AG04449 (cell line): ENCODE measurements at places on chromosomes 6 and 20.

GRCh38 chr6:71481011-71481410 lies 192.4 kb downstream of the OGFRL1 start:
- no peak for DNase-seq

GRCh38 chr6:99270826-99271225 lies 78.6 kb downstream of the FAXC start:
- DNase-seq = no peak

DNA sequence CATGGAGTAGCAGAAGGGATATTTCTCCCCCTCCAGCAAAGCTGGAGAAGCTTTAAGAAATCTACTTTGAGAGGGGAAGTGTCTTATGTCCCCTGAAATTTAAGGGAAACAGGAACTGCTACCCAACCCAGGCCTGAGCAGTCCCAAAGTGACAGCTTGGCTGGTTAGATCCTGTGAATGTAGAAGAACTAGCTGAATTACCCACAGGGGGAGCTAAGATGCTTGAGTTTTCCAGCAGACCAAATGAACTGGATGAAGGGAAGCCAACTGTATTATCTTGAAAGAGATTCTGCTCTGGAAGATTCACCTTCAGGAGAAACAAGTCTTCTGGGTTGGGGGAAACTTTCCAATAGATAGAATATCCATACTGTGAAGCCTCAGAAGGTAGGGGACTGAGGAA lies 303.3 kb upstream of the MMS22L start:
- peak; percentile 17 for DNase-seq

GRCh38 chr20:63653041-63653973 lies at the start of gene STMN3:
Gene STMN3, minus strand, starts transcription at chr20:63653424. Its CDS starts 79 bp downstream, at chr20:63653345.
- peak; percentile 9 for DNase-seq

DNA sequence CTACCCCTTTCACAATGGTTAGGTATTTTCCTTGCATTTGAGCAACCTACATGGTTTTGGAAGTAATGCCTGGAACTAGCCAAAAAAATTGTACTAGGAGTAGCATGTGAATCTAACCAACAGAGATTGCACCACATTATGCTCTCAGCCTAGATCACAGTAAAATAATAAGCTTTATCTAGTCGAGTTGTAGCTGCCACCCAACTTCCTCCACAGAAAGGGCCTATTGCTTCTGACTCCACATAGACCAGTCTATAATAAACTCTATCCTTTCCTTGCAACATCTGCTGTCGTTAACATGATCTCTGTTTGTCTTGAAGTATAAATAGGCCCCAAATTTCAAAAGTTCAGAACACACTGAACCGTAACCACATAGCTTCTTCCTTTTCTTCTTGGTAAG lies 375.5 kb downstream of the PKHD1 start:
- DNase-seq = no peak

DNA sequence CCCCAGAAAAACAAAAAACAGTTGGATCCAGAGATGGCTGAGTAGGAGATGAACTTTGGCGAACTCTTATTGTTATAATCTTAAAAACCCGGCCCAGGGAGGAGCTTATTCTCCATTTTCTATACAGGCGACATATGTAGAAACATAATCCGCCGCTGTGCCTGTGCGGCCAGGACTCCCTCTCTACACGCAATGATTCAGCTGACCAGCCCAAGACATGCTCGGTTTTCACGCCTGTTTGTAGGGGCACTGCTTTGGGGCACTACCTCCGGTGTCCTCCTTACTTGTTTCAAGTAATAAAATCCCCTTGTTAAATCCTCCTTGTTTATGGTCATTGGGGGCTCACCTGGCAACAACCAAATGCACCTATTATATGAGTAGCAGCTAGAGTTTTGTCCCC lies 89.9 kb downstream of the SEL1L2 start:
- DNase-seq = no peak

DNA sequence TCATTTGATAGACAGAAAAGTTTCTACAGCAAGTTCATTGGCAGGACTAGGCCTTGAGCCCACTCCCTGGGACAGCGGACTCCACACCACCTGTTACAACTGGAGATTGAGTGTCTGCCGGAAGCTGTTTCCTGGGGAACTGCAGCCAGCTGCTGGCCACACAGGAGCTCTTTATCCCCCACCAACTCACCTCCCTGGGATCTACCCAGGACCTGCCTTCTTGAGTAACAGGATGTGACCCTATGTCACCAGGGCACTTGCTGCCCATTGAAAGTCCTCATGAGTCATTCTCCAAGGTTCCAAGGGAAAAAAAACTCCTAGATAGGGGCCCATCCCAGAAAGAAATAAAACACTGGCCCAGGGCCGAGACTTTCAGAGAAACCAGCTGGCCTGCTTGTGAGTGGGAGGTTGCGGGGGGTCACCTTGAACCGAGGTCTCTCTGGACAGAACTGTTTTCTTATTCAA lies 37.4 kb upstream of the SLC9A8 start:
- DNase-seq = no peak

DNA sequence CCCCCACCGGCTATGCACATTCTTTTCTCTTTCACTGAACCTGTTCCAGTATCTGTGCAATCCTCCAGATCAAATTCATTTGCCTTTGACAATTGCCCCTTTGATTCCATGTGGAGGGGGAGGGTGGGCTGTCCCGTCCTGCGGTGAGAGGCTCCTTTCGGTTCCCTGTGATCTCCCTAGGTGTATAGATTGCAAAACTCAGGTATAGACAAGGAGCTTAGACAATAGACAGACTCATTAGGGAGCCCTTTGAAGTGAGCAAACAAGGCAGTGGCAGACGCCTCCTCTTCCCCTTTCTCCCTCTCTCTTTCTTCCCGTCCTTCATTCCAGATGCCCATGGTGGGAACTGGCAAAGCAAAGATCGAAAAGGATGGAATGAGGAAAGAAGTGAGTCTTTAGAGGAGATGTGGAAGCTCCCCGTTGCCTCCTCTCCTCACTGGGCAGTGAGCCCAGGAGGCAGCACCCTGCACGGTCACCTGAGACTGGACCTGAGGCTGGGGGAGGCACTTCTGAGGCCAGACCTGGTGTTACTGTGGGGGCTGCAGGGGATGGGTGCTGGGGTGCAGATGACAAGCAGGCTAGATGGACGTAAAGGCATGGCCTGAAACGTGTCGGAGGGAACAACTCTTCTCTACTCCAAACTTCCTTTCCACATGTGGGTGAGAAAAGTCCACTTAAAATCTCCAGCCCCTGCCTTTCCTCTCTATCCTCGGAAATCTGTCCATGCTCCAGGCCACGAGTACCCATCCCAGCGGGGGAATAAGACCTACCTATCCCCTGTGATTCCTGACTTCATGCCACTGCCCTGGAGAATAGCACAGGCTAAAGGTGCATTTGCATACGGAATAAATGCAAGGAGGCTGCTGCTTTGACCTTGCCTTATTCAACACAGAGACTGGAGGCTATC lies 256.6 kb upstream of the FOXQ1 start:
- no peak for DNase-seq

GRCh38 chr6:41135062-41135832 lies 18.9 kb downstream of the TREML1 start:
- no peak for DNase-seq

GRCh38 chr6:52712136-52712535 lies 41.2 kb downstream of the TMEM14A start:
- no peak for DNase-seq

DNA sequence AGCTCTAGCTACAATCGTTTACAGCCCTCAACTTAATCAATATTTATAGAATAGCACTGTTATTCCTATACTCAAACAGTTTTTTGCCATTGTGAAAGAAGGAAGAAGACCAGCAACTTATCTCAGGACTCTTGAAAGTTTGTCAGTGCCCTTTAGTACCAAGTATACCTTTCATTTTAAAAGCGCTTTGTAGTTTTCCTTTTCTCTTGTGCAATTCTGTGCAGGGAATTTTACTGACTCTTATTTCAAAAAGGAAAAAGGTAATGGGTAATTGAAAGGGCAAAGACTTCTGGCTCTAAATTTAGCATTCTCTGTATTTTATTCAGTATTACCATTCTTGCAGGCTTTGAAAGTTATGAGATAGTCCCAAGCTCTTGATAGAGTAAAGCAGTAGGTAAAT lies 16.8 kb upstream of the RHAG start:
- DNase-seq = no peak

GRCh38 chr6:149316740-149317643 lies 520 bp upstream of the TAB2 start:
- DNase-seq = peak; percentile 14

GRCh38 chr20:2163757-2164156 lies 62.1 kb downstream of the STK35 start:
- DNase-seq = no peak

DNA sequence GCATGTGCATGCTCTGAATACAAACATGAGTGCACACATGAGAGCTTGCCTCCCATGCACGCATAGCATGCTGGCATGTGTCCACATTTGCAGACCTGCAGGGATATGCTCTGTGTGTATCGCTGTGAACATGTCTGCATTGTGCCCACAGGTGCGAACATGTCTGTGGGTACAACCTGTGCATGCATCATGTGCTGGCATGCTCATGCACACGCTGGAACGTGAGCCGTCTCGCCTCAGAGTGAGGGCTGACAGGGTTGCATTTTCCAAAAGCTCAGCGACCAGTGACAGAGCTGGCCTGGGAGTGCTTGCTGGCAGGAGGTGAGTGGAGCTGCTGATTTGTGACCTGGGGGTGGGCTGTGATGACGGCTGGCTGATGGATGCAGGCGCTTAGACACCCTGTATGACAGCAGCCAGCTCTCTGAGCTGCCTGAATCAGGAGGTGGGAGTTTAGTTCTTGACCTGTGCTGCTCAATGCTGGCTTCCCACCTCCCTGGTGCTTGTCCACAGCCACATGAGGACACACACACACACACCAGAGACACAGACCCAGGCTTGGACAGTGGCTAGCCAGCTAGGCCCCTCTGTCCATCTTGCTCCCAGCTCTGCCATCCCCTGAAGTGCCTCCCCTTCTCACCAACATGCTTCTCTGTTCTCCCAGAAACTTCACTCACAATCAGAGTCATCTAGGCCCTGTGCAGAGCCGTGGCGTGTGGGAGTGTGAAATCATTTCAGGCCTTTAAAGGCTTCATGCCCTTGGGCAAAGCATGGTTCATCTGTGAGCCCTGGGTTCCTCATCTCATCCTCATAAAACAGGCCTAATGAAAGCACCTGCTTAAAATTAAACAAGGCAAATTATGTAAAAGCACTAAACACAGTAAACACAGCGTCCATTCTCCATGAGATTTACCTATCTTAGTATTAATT lies 51.4 kb downstream of the CD40 start:
- no peak for DNase-seq

- DNase-seq = no peak
Measured at GRCh38 chr6:133247581-133247980, 6.4 kb downstream of the EYA4 start.
